ENCODE measurements at places on chromosomes 3 and 15.

DNA sequence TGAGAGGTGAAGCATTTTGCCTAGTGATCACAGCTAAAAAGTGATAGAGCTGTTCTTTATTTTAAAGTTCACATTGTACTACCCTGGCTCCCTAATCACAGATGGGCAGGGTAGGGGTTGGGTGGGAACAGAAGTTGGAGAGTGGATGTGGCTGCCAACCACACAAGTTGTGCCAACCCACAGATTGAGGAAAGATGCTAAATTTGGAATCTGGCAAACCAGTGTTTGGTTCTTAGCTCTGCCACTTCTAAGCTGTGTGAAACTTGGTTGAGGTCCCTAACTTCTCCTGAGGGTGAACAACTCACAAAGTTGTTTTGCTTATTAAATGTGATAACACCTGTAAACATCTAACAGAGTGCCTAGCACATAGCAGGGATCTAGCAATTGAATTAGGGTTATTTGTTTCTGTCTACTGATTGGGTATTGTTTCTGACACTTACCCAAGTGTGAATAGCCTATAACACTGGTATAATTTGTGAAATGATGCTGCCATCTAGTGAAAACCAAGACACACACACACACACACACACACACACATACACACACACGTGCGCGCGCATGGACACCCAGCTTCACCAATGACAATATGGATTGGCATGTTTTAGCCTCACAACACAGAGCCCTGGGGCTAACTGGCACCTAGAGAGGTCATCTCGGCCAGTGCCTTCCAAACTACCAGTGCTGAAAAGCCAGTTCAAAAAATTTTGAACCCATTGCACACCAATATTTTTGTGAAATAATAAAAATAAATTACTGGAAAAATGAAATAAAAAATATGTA, 25.3 kb downstream of the ADGRG7 start:
- peak; percentile 27 for DNase-seq

DNA sequence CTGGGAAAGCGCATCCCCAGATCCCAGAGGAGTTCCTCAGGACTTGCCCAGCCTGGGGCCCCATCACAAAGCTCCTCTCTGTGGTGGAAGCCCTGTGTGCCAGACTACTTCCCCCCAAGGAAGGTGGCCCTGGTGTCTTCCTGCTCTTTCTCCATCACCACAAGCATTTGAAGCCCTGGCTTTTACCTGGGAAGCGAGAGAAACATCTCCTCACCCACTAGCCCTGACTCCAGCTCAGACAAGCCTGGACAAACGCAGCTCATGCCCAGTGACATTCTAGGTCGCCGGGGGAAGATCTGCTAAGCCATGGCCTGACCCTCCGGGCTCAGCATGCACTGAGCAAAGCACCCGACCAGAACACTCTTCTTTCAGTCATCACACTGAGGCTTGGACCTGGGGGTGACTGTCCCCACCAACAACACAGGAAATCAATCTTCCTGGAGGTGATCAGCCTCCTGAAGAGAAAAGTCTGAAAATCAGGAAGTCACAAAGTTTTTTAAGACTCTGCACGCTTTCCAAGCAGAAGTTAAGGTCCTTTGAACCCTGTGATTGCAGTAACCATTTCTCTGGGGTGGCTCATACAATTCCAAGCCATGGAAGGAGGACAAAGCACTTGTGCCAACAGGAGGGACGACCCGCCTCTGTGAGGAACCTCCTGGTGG, 40.8 kb downstream of the KLHL25 start:
- DNase-seq = no peak

DNA sequence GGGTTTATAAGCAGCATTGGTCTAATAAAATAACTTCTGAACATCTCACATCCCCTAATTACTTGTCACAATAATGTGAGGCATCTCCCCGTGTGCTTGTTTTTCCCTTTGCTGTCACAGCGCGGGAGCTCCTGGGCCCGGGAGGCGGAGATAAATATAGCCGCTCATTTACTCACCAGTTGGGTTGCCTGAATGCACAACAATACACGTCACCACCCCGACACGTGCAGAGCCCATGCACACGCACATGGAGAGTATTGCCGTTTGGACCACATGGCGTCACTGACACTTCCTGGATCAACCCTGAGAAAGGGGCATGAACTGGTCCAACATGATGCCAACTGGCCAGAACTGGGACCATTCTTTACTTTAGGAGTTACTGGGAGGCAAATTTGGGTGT, 76.2 kb downstream of the MRPL46 start:
- DNase-seq = no peak

DNA sequence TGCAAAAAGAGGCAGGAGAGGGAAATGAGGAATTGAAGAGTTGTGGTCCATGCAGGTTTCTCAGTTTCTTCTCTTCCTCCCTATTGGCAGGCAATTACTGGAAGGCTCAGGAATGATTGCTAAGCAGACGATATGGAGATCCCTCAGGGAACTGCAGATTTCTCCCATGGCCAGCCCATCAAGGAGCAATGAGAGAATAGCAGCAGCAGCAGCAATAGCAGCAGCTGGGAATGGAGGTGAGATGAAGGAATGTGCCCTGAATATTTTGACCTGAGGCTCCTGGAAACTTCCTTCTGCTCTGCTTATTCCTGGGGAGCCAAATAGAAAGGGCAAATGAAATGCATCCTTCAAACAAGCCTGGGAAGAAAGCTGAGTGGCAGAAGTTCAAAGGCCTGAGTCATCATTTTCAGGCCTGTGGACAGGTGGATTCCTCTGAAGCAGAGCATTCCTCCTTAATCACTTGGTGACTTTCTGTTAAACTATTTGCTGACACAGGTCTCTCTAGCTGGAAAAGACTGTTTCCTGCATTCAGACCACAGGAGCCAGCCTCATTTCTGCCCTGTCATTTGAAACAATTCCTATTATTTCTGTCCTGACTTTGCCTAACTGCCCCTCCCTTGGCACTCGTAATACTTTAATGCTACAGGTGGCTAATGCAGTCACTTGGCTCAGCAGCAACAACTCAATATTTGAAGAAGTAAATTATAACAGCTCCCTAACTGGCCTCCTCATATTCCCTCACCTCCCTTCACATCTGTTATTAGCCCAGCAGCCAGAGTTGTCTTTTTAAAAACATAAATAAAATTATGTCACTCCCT, 146.9 kb upstream of the GADL1 start:
- peak; percentile 68 for DNase-seq

GRCh38 chr3:169663951-169664820, 674 bp upstream of the MECOM start:
- DNase-seq = no peak

- DNase-seq = no peak
These were observed 157.8 kb downstream of the ADAMTS17 start for GRCh38 chr15:100183921-100184495.

GRCh38 chr3:44240061-44240460, 1.6 kb upstream of the TOPAZ1 start:
- no peak for DNase-seq

- no peak for DNase-seq
These were observed 138.5 kb upstream of the CCDC54 start for GRCh38 chr3:107238787-107239186.

DNA sequence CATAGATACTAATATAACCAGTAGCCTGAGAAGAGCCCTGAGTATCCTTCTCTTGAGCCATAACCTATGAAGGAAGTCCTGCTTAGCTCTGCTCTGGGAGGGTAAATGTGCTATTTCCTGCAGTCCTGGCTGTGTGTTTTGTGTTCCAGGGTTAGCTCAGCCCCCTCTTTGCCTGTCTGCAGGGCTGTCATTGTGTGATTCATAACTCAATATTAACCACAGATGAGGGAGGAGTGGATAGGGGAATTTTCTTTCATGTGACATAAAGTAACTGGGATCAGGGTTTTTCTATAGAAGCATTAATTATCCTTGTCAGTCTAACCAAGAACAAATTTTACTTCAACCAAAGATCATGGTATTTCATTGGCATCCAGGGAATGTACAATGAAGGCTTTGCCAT, 183.3 kb upstream of the ZBTB20 start:
- DNase-seq = no peak

- no peak for DNase-seq
These were observed 96.8 kb upstream of the ROBO2 start for GRCh38 chr3:76943058-76943457.

DNA sequence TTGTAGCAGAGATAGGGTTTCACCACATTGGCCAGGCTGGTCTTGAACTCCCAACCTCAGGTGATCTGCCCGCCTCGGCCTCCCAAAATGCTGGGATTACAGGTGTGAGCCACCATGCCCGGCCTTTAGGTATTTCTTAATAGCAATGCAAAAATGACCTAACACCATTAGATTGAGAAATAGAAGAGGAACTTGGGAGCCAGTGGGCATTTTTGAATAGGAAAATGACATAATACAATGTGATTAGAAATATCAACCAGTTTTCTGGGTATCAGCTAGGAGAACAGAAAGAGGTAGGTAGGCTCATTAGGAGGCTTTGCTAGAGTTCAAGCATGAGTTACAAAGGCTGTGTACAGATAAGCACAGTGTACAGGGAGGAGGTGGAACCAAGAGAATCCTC, 101.8 kb upstream of the TBC1D5 start:
- no peak for DNase-seq

DNA sequence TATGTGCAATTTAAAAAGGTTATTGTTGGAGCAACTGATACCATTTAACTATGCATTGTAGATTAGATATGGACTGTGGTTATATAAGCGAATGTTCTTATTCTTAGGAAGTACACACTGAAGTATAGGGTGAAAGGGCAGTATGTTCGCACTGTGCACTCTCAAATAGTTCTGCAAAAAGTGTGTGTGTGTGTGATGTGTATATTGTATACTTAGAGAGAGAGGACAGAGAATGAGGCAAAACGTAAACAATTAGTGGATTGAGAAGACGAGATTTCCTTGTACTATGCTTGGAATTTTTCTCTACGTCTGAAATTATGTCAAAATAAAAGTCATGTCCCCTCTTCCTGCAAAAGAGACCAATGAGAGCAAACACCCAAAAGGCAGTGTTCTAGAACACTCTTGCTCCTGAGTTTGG, 30.4 kb downstream of the LSM3 start:
- no peak for DNase-seq

DNA sequence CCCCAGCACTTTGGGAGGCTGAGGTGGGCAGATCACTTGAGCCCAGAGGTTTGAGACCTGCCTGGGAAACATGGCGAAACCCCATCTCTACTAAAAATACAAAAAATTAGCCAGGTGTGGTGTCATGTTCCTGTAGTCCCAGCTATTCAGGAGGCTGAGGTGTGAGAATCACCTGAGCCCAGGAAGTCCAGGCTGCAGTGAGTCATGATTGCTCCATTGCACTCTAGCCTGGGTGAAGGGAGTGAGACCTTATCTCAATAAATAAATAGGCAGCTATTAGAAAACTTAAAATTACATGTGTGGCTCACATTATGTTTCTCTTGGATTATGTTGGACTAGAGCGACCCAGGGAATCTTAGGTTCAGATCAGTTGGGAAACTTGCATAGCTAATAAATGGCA, 69.7 kb downstream of the RPLP1 start:
- no peak for DNase-seq

DNA sequence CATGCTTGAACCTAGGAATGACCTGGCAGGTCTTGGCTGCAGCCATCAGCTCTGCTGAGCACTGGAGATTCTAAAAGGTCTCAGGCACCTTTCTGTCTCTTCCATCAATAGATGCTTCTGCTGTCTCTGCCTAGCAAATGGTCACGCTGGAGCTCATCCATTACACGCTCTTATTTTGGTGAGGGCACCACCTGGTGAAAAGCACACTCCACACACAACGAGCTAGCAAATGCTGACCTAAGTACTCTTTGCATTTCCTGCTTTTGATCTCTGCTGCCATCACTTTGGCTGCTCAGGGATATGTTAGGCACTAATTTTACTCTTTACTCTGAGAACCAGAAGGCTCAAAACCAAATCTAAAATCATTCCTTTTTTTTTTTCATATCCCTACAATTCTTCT, 91.3 kb downstream of the RAB11A start:
- no peak for DNase-seq

DNA sequence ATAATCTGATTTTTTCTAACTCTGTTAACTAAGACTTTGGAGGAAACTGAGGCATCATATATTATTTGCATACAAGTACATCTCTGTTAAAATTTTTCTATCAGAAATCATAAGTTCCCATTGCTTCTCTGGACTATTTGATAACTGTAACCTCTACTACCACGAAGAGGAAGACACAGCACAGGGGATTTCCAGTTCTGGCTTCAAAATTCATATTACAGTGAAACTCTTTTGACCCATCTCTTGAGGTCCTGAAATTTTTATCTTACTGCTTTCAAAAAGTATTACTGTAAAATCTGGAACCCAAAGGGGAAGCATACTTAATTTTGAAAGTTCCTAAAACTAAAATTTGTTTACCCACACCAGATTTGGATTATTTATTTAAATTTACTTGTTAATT, 4.2 kb downstream of the PLSCR1 start:
- no peak for DNase-seq

- no peak for DNase-seq
These were observed 133.3 kb downstream of the MYLK start for GRCh38 chr3:123750659-123751420.

- no peak for DNase-seq
These were observed 39.1 kb downstream of the IDH2 start for GRCh38 chr15:90062973-90063769.

DNA sequence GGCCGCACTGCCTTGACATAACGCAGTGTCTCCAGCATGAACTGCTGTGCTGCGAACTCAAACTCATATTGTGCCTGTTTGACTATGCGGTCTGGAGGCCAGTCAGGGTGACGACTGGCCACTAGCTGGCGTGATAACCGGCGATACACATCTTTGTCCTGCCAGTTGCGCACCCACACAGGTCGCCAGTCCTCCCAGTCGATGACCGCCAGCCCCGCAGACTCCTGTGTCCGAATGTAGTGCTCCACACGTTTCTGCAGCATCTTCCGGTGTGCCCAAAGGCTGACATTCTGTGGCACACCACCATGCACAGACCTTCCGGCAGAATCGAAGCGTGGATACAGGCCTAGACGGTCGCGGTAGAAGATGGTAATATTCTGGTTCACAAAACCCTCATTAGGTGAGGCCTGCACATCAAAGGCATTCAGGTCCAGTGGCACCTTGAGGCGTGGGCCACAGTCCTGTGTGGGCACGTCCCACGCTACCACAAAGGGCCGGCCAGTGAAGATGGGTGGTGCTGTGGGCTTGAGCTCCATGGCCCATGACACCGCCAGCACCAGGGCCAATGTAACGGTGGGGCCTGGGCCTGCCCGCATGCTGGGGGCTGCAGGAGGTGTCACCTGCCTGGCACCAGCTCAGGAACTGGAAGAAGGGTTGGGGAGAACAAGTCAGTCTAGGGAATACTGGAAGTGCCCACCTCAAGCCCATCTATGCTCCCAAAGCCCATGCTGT, 2.5 kb downstream of the HYAL2 start:
- no peak for DNase-seq

DNA sequence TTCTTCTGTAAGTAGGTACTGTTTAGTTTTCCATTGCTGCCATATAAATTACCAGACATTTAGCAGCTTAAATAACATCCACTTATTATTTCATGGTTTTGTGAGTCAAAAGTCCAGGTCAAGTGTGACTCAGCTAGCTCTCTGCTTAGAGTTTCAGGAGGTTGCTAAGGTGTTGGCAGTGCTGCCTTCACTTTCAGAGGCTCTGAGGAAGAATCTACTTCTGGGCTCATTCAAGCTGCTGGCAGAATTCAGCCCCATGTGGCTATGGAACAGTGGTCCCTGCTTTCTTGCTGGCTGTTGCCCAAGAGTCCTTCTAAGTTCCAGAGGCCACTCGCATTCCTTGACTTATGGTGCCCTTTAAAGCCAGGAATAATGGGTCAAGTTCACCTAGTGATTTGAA, 4.5 kb downstream of the CFAP44 start:
- DNase-seq = peak; percentile 26

GRCh38 chr15:72991026-72991425, 61.2 kb upstream of the NEO1 start:
- no peak for DNase-seq

Measured in epithelial cell of prostate (primary cell).